ENCODE measurements at places on chromosomes 3 and 15. TPM values are rescaled to one million over a fixed set of nuclear protein-coding genes. Genes with fewer than 3 reads are reported as not detected.
A peak's percentile ranks its signal among the peaks of the same experiment; 100 is the strongest.

GRCh38 chr3:25967385-25967784, 177.5 kb downstream of the OXSM start:
- no peak for DNase-seq

DNA sequence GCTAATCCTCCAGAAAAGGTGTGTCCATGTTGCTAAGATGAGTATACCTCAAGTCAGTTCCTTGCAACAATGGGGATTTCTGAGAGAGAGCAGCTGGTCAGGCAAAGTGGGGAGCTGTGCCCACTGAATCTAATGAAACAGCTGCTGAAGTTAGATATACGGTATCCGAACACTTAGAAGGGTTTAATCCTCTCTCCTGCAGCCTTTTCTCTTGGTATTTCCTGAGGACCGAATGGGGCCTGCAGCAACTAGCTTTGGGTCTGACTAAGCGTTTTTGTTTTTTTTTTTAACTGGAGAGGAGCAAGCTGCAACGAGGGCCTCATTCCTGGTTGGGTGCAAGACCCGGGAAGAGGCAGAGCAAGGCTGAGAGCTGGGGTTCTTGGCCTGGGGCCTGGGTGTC, 37.6 kb upstream of the BNC1 start:
- no peak for DNase-seq

GRCh38 chr3:53253707-53254508, 1.9 kb downstream of the TKT start:
- no peak for DNase-seq

The FRMD5 gene
- total RNA-seq: 0.09 TPM

The EIF3J gene
- total RNA-seq: 161 TPM

GRCh38 chr15:67303490-67304363, 49.1 kb downstream of the IQCH start:
- peak; percentile 73 for DNase-seq

DNA sequence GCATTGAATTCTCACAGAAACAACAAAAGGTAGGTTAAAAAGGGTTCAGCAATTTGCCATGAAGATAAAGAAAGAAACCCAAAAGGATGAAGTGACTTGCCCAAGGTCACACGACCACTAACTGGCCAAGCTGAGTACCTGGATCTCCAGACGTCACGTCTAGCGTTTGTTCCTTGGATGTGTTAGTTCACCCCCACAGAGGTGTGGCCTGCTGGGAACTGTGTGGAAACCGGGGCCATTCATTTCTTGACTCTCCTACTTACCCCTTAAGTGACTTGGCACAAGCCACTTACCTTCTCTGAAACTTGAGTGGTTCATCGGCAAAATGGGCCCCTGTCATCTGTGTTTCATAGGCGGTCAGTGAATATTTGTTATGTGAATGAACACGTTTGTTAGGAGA, 244.3 kb upstream of the SLCO3A1 start:
- no peak for DNase-seq

DNA sequence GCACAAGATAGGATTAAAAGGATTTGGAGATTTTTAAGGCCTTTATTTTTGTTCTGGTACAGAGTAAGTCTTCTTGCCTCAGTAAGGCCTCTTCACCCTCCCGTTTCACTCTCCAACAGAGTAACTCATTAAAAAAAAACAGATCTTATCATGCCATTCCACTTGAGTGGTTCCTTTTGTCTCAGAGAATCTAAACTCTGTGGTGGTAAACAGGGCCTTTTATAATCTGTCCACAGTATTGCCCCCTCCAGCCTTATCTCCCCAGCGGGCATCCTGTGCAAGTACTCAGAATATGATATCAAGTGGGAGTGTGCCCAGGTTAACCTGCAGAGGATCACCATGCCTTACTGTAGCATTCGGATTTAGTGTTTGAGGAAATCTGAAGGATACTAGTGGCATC, 20.3 kb upstream of the ATOSA start:
- DNase-seq: no peak

DNA sequence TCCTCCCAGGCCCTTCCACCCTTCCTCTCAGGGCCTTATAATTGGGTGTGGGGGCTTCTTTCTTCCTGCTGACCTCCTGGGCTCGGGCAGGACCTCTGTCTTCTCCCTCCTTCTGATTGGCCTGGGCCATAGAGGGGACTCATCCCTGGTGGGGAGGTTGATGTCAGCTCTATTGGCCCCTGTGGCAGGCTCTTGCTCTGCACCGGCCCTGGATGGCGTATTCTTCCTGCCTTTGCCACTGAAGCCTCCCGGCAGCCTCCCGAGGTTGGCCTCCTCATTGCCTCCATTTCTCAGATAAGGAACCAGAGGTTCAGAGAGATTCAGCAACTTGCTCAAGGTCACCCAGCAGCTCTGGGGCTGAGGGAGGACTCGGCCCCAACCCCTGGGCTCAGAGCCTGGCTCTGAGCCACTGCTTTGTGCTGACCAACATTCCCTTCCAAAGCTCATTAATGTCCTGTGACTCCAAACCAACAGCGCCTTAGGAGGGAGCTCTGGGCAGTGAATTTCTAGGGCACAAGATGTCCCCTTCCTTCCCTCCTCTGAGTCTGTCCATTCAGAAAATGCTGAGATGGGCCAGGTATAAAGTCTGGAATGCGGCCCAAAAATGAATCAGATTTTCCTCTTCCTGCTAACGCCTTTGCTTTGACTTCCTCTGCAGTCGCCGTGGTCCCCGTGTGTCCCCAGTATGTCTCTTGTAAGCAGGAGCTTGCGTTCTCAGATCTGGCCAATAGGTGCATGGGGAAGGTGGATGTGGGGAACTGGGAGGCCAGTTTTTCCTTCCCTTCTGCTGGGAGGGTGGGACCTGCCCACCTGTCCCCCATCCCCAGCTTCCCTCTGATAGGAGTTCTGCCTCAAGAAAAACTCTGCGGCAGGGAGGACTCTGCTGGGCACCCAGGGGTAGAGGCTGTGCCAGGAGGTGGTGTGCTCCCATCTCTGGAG, 74.2 kb downstream of the HMCES start:
- no peak for DNase-seq

DNA sequence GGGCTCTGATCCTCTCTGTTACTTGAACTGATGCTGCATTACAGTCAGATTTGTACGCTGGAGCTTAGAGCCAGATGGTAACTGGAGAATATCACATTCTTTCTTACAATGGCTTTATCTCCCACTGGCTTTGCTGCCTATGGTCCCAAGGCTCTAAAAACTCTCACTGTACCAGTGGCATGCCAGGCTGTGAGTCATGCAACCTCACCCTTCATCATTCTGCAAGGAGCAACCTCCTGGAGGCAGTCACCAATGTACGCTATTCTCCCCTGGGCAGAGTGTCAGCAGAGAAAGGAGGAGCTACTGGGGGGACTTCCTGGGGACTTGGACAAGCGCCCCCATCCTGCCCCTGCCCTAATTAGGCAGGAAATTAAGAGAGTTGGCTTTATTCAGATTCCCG, 97.9 kb upstream of the EIF1B start:
- DNase-seq: peak; percentile 24

GRCh38 chr3:21691036-21691435, 60.0 kb downstream of the ZNF385D start:
- no peak for DNase-seq

The PEX5L gene
- total RNA-seq: 0.12 TPM

DNA sequence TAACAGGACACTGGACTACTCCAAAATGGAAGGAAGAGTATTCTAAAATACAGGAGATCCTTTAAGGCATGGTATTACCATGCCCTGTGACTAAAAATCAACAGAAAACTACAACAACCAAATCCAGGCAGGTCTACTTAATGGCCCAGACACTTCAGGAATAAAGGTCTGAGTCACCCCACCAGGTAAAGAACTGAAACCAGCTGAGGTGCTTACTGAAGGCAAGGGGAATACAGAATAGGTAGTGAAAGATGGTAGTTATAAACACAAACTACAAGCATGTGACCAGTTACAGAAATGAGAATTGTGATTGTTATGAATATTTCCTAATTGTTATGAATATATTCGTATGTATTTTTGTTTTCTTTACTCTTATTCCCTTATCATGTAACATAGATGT, 13.4 kb downstream of the IFT57 start:
- no peak for DNase-seq

- no peak for DNase-seq
Measured at GRCh38 chr3:54168451-54168850, 46.1 kb downstream of the CACNA2D3 start.

The ERICH6 gene
- not detected for total RNA-seq

The BCHE gene
- total RNA-seq: not detected

DNA sequence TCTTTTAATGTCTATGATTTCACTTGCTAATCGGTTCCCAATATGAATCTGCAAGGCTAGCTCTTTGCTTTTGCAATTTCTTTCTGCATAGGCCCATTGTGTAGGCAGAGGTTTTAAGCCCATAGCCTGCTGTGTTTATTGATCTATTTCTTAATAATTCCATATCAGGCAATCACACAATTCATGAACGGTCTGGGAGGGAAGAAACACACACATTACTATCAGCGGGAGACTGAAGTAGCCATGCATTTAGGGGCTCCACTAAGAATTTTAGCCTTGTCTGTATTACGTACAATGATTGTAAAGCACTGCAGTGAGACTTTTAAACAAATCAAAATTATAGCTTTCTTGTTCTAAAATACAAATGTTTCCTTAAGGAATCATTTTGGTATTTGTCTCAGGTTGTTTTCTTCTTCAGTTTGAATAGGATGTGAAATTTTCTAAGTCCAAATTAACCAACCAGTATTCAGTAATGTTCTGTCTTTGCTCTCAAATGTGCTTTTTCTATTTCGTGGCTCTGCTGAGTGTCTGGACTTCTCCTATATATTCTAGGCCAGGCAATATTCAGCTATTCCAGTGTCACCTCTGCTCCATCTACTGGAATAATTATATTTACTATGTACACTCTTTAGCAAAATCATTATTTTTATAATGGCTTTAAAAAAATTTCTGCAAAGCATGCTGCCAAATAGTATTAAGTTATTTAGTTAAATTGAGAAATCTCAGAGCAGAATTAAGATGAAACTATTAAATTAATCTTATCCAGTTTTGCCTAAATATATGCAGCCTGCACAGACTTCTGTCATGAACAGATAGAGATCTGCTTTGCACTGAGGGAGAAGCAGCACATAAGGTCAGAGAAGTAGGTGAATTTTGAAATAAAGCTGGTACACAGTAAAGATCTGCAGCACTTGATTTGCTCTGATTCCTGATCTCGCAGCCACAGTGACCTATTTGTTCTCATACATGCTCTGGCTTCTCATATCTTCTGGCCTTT, 103.0 kb upstream of the NAALADL2 start:
- no peak for DNase-seq

The BOC gene
- 1.9 TPM for total RNA-seq

- peak; percentile 50 for DNase-seq
Measured at GRCh38 chr3:23859012-23859743, 53.4 kb downstream of the UBE2E1 start.

DNA sequence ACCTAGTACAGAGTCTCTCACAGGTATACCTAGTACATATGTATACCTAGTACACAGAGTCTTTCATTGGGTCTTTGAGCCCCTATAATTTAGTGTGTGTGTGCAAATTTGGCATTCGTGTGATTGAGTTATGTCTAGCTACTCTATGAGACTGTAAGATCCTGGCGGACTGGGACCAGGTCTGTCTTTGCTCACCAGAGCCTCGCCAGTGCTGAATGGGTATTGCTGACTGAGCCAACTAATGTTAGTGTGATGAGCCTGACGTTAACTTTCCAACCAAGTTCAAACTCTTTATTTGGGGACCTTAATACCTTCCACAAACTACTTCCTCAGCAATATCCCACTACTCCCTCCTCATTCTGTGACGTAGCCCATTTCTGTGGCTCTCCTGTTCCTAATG, 35.6 kb downstream of the SETMAR start:
- no peak for DNase-seq

DNA sequence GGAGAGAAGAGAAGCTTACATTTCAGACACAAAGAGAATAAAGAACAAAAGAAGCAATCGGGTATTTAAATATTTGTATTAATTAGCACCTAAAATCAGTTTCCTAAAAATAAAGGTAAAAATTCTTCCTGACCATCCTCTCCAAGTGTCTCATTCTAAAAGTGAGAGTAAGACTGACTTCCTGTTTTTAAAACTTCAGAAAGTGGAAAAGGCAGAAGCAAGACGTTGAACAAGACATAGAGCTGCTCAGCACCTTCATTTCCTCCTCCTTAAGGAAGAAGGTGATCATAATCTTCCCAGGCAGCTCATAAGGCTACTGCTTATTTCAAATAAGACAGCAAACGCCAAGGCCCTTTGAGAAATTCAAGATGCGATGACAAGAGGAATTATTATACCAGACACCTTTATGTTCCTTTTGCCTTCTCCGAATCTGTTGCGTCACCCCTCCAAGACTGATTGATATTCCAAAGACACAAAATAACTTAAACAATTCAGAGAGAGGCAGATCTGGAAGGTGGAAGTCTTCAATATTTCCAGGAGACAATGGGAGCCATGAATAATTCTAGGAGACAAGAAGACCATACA, 238.8 kb upstream of the TLE3 start:
- no peak for DNase-seq

DNA sequence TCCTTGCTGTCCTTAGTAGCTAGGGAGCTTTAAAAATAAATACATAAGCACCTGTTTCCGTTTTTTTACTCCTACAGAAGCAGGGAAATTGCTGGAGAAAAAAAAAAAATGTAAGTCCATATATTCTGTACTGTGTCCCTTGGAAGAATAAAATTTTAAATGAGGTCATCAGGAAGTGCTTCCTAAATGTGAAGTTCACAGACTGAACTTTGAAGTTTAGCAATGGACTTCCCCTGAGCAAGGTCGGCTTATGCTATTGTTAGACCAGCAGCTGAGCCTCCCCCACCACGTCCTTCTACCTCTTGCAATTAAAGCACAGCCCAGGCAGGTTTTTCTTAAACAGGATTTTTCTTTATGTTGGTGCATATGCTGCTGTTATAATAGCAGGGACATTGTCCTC, 26.3 kb downstream of the LIPC start:
- no peak for DNase-seq

DNA sequence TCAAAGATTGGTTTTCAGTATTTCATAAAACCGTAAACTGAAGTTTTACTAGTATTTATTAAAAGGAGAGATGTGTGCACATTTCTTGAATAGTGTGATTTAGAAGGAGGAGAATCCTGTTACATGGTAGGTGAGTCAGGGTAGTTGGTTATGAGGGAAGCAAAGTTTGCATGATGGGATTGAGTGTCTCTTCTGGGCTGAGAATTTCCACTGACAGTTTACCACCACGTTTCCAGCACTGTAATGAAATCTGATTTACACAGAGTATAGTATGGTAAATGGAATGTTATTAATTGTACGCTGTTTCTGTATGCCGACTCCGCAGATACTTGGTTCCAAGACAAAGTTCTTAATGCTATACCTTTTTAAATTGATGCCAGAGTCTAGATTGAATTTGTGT, 1.6 kb downstream of the NECTIN3 start:
- no peak for DNase-seq

GRCh38 chr3:13023235-13023970, 49.8 kb downstream of the IQSEC1 start:
- no peak for DNase-seq
